ENCODE measurements at places on chromosomes 6 and 20.

GRCh38 chr20:11453430-11453829, 464.3 kb upstream of the BTBD3 start:
- DNase-seq, result no peak

GRCh38 chr20:51118216-51118615, 95.3 kb upstream of the KCNG1 start:
- no peak for DNase-seq

- no peak for DNase-seq
Measured at GRCh38 chr6:3784885-3785744, 33.6 kb upstream of the PXDC1 start.

DNA sequence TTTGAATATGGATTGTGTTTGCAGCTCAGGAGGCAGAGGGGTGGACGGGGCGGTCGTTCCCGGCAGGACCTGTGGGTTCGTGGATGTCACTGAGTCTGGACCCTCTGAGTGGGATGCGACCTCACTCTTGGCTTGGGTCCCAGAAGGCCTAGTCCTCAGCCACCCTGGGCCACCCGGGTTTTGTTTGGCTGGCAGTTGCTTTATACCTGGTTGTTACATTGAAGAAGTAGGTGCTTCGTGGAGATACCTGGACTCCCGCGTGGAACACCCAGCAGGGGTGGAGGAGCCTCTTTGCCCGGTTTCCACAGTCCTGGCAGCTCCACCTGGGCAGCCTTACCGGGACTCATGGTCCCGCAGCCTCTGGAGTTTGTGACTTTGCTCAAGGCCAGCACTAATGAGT, 405.1 kb downstream of the TAF4 start:
- no peak for DNase-seq

DNA sequence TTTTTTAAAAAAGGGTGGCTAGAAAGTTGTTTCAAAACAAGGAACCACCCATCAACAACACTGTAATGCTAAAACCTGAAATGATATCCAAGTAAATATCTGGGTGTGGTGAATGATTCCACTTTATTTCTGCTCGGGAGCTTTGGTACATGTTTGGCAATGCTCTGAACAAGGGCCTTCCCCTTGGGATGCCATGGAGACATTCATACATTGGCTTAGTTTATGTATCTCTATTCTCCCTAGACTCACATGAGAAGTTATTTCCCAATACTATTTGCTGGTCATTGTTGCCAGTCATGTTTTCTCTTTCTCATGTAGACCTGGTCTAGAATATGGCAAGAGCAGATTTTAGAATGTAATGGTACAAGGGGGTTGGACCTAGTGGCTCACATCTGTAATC, 22.9 kb downstream of the ADTRP start:
- no peak for DNase-seq

- DNase-seq, result no peak
Measured at GRCh38 chr6:74048387-74048786, 352.4 kb downstream of the CD109 start.

GRCh38 chr20:59779656-59780380, 153.6 kb downstream of the SYCP2 start:
- no peak for DNase-seq

DNA sequence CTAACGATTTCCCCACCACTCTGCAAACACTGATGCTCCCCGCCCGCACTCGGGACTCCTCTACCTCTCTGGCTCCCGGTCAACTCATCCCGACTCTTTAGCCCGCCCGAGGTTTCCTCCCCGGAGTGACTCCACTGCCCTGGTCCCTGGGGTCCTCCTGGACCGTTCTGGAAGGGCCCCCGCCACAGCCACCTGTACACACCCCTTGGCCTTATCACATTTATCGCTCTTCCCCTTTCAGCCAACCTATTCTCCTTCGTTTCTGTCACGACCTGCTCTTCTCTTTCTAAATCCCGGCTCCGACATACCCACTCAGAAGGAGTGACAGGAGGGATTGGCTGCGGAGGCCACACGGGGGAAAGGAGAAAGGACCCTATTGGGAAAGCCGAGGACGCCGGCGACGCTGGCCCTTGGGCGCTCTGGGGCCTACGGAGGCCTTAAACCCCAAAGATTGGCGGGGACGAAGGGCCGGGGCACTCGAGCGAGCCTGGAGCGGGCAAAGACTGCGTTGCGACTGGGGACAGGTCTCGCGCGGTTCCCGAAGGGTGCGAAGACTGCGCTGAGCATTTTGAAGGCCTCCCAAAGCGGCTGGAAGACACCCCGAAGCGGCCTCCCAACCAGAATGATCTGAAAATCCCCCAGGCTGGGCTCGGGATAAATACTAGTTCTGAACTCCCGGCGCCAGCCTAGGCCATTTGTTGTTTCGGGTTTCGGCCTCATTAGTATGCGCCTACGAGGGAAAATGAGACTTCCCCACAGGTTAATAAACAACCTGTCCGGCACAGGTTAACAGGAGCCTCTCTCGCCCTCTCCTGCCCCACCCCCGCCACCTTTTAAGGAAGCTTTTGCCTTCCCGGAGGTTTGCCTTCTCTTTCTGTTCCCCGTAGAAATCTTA, 9.2 kb downstream of the SIM1 start:
- no peak for DNase-seq

DNA sequence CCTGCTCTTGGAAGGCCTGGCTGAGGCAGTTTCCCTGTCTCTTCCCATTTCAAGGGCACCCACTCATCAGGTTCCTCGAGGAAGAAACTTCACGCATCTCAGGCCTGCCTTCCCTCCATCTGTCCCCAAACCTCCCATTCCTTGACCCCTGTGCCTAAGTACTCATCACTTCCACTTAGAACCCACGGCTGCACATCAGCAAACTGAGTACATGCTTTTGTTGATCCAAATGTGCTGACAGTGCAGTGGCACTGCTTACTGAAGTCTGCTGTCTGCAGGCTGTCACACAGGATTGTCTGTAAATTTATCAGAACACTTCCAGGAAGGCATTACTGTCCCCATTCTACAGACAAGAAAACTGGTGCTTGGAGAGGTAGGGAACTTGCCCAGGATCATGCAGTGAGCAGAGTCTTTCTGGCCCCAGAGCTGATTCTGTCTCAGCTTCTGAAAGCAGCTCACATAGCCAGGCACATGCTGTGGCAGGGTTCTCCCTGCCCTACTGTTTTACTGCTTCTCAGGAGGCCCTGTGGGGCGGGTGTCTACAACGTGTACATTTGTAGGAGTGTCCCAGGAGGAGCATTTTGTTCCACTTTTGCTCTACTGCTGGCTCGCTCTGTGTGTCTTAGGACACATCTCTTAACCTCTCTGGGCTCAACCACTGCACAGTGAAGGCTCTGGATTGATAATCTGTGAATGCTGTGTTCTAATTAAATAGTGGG, 64.2 kb upstream of the XRN2 start:
- DNase-seq, result no peak

- DNase-seq, result no peak
Measured at GRCh38 chr6:29887330-29887818, 55.0 kb upstream of the HLA-A start.

DNA sequence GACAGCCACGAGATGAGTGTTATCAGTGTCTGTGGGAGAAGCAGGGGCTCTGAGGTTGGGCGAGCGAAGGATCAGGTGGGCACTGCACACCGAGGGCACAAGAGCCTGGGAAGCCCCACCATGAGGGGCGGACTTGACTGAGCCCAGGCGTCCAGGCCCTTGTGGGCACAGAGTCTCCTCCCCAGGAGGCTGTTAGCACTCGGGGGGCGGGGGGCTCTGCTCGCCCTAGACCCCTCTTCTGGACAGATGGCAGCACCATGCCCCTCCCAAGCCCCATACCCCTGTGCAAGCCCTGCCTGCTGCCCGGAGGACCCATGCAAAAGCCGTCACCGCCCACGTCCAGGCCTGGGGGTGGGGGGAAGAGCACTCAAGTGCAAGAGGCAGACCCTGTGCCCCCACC, 21.7 kb upstream of the SLCO4A1 start:
- DNase-seq, result no peak

- DNase-seq, result no peak
Measured at GRCh38 chr6:30002871-30003270, 58.2 kb upstream of the POLR1H start.

GRCh38 chr6:144320741-144321140, 35.6 kb downstream of the UTRN start:
- DNase-seq, result no peak

DNA sequence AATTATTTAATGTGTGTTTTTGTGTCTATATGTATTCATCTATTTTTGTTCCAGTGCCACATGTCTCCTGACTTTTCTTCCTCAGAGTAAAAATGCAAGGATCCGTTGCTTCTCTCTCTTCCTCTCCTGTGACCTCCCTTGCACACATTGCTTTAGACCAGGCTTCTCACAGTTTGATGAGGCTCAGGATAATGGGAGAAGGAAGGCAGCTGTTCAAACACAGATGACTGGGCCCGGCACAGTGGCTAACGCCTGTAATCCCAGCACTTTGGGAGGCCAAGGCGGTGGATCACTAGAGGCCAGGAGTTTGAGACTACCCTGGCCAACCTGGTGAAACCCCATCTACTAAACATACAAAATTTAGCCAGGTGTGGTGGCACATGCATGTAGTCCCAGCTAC, 241.9 kb downstream of the SAMD5 start:
- no peak for DNase-seq

GRCh38 chr20:11912659-11913415, 4.9 kb upstream of the BTBD3 start:
- no peak for DNase-seq

- DNase-seq, result no peak
Measured at GRCh38 chr6:25058941-25059340, 123.2 kb upstream of the RIPOR2 start.

DNA sequence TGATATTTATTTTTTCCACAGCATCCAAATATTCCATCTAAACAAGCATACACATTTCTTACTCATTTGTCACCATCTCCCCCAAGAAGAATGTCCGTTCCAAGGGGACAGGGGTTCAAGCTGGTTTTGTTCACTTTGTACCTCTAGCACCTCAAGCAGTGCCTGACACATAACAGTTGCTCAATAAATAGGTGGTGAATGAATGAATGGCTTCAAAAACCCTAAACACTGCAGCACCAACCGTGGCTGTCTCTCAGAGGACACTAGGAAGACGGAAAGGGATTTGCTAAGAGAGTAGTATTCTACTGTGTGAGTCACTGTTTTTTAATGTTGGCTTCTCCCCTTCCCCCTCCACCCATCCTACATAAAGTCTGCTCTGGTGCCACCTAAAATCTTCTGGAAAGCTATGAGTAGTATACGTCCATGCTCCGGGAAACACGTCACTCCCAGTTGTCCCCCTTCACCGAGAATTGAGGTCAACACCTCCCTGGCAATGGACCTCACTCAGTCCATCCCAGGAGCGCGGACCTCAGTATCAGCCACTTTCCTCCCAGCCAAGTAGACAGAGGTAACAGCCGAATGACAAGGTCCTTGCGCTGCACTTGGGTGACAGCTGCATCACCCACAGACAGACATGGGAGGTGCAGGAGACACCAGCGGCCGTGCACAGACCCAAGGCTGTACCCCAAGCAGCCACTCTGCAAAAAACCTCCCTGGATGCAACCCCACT, 107.4 kb downstream of the PREX1 start:
- DNase-seq, result no peak

DNA sequence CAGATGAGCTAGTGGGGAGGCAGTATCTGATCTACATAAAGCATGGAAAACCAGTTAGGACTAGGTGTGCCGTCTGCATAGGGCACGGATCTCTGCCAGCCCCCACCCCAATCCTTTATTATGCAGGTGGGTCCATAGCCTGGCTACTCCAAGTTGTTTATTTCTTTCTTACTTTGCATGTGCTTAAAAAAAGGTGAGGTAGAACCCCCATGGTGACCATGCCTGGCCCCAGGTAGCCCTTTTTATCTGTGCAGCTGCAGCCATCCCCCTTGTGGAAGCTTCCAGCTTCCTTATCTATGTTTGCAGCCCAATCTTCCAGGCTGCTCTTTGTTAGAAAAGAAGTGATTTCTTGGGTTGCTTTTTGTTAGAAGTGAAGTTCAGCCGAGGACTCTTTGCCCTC, 9.0 kb upstream of the TREM2 start:
- DNase-seq, result no peak

DNA sequence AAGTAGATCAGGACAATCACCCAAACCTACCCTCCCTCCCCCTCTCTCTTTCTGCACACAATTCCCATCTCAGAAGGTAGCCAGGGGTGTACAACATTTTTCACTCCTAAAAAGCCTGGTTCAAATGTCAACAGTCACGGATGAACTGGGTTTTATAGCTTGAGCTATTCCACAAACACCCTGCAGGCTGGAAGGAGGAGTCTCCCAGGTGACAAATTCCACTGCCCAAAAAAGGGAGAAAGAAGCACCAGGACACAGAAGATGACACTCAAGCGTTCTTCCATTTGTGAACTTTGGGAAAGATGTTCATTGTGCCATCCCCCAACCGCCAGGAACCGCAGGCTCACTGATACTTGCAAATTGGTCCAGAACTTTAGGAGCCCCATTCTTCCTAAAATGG, 111.5 kb upstream of the NFATC2 start:
- no peak for DNase-seq

- DNase-seq, result no peak
Measured at GRCh38 chr6:66328200-66328599, 621.2 kb upstream of the EYS start.

DNA sequence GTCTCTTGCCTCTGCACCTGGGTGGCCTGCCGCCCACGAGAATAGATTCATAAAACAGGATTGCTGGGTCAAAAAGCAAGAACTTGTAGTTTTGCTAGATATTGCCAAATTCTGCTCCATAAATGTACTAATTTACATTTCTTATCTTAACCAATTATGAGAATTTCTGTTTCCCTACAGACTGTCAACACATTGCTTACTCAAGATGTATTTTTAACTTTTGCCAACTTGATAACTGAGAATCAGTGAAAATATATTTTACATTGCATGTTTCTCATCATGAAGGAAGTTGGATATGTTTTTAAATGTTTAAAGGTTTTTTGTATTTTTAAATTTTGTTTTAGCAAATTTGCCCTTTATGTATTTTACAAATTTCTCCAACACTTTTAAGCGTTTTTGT, 664.8 kb downstream of the MMUT start:
- DNase-seq, result no peak

GRCh38 chr20:33653218-33653899, 8.8 kb upstream of the C20orf144 start:
- DNase-seq, result no peak

DNA sequence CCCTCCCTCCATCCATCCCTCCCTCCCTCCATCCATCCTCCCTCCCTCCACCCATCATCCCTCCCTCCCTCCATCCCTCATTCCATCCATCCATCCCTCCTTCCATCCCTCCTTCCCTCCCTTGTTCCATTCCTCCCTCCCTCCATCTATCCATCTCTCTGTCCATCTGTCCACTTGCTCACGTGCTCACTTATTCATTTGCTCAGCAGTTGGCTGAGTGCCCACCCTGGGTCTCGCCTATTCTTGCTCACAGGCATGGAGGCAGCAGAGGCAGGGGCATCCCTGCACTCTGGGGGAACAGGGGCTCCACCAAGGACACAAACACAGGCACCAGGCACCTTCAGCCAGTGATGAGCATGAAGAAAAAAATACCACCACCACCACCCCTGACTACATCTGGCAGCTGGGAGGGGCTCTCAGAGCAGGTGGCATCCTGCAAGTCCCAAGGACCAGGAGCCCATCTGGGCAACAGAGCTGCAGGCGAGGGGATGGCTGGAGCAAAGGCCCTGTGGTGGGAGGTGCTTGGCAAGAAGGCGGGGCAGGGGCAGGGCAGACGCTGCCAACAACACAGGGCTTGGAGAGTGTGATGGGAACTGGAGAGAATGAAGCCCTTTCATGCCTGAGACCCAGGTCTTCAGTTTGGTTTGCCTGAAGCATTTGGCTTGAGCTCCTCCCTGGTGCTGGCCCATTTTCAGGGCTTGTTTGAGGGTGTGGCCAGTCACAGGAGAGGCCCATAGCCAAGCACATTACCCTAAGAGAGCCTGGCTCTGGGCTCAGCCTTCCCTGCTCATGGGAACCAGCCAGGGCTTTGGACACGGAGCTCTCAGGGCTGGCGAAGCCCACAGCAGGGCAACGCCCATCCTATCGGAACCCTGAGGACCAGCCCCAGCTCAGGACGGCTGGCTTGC, 40.2 kb upstream of the MRGBP start:
- no peak for DNase-seq
